ENCODE measurements at places on chromosomes 11 and 22.
A peak's percentile ranks its signal among the peaks of the same experiment; 100 is the strongest.

DNA sequence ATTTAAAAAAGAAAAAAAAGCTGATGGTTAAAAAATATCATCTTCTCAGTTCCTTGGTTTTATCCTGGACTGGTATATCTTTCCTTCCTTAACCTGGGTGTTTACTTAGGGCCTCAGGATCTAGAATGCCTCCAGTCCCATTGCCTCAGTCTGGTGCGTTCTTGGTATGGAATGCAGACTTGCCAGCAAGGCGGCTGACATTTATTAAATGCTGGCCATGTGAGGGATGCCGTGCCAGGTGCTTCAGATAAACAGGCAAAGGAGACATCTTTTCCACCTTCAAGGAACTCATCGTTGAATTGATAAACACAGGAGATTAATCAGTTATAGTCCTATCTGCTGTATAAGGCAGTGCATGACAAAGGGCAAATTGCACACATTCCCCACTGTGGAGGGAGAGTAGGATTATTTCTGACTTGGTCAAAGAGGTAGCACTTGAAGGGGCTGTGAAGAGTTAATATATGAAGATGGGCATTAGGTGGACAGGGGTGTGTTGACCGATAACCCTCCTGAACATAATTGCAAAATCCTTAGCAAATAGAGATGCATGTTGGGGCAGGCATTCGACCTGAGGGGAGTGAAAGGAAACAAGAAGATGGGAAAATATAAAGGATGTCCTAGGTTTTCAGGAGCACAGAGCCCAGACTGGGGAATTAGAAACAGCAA is 54.4 kb downstream of the ALX4 start:
- no peak for DNase-seq

DNA sequence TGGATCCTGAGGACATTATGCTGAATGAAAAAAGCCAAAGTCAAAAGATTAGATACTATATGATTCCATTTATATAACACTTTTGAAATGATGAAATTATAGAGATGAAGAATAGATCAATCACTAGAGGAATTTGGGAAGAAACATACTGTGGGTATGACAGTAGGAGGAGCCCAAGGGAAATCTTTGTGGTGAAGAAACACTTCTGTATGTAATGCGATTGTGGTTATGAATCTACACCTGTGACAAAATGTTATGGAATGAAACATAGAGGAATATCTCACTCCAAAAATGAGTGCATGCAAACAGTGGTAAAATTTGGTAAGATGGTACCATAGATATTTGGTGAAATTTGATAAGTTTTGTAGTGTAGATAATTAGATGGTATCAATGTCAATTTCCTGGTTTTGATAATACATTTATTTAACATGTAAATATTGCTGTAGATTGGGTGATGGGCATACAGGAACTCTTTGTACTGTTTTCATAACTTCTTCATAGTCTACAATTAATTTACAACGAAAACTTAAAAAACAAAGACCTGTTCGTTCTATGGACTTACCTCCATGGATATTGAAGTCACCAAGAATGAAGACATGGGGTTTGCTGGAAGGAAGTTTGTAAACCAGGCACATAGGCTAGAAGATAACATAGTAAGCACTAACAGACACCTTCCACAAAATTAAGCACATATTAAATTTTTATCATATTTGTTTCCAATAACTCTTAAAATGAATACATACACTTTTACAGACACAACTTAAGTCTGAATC is 11.5 kb downstream of the MRGPRX1 start:
- no peak for DNase-seq

GRCh38 chr11:112369374-112369773 is 108.7 kb upstream of the PLET1 start:
- no peak for DNase-seq

DNA sequence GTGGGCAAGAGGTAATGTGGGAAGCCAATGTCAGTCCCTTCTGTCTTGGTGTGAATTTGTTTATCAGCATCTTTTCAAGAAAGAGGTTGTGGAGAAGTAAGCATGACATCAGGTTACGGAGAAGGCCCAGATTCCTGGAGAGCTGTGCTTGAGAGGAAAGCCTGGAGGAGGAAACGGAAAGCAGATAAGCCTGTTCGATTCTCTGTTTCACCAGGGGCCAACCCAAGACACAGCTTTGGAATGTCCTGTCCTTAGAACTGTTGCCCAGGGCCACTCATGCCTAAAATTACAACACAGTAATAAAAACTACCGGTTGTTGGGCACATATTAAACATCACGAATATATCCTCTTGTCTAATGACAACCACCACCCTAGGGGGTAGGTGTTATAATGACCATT is 148.5 kb downstream of the NAV2 start:
- no peak for DNase-seq

DNA sequence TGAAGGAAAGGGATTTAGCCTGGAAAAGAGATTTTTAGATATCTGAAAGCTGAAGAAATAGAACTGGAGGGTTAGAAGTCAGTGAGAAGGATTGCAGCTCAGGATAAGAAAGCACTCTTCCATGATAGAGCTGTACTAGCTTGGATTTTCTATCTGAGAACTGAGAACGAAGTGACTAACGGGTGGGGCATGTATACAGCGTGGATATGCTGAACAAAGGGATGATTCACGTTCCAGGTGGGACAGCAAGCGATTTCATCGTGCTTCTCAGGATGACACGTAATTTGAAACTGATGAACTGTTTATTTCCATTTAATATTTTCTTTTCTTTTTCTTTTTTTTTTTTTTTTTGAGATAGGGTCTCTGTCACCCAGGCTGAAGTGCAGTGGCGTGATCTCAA is 53.0 kb downstream of the GRAMD1B start:
- no peak for DNase-seq

DNA sequence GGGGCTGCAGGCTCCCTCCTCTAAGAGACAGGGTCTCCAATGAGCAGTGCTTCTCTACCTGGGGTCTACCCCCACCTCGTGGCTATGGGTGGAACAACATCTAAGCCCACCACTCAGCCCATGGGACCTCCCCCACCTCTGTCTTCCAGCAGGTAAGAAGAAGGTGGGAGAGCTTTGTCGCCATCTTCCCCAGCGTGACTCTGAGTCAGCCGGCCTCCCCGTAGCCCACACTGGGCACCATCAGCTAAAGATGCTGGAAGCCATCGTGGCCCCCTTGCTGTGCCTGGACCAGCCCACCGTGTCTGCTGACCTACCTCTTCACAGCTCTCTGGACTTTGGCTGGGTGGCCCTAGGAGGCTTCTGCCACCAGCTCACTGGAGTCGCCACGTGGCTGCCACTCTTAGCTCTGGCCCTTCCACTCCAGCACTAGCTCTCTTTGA is 944 bp downstream of the C11orf86 start:
- peak; percentile 48 for DNase-seq

- DNase-seq = no peak
Observed at GRCh38 chr11:6110011-6110410, 2.5 kb downstream of the OR56B4 start.

GRCh38 chr11:9203691-9204311 is 61.3 kb downstream of the DENND5A start:
- DNase-seq = no peak

DNA sequence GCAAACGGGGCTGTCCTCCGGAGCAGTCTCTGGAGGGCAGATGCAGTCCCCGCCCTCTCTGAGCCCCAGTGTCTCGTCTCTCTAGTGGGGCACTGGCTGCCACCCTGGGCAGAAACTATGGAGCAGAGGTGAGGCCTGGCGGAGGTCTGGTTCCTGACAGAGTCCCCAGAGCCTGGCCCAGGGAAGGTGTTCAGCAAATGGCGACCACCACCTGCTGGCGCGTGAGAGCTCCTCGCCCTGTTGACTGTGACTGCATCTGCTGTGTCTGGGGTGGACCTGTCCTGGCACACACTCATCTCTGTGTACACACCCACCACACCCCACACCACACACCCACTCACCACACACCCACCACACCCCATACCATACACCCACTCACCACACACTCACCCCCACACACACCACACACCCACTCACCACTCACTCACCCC is 18.3 kb upstream of the TTLL12 start:
- no peak for DNase-seq

- DNase-seq = no peak
Observed at GRCh38 chr22:46085828-46086576, 64.3 kb upstream of the PPARA start.

DNA sequence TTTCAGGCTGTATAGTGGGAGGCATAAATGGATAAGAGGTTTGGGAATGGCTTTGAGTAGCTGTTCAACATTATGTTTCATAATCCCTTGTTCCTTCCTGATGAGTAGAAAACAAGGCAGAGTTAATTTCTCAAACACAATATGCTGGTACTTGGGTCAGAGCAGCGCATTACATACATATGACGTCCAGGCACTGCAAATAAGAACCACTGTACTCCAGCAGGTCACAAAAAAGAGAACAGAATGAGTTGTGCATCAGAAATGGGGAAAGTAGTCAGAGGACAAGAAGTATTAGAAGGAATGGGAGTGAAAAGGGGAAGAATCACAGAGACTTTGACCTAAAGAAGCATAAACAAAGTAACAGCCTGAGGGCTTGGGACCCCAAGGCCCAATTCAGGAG is 44.0 kb upstream of the RDX start:
- no peak for DNase-seq

DNA sequence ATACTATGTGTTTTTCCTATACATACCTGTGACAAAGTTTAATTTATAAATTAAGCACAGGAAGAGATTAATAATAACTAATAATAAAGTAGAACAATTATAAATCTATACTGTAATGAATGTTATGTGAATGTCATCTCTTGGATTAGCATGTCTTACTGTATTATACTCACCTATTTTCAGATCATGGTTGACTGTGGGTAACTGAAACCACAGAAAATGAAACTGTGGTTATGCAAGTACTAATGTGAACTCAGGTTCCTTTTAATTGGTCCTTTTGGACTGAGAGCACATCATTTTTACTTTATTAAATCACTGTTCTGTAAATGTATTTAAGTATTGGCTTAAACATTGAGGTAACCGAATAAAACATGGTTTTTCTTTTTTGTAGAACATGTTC is 108.8 kb downstream of the PPP6R3 start:
- DNase-seq = no peak

DNA sequence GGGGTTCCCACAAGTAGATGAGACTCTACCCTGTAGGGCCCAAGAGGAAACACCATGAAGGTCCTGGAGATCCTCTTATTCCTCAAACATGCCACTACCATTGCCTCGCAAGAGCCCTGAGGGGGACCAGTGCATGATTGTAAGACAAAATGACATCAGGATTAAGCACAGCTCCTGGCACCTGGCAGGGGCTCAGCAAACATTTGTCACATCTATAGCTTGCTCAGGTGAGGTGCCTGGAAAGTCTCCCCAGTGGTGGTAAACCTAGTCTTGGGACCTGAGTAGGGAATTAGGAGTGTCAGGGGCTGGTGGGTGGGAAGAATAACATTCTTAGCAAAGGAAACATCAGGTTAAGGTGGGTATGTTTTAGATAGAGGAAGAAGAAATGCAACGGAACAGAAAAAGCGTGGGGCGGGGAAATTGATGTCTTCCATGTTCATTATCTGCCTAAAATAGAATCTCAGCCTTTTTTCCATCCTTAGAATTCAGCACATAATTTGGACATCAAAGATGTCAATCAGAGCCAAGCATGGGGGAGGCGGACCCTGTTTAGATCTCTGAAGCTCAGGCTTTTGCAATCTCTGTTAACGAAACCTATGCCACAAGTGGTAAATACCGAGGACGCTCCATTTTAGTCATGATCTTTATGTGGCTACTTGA is 924 bp downstream of the YPEL1 start:
- no peak for DNase-seq

DNA sequence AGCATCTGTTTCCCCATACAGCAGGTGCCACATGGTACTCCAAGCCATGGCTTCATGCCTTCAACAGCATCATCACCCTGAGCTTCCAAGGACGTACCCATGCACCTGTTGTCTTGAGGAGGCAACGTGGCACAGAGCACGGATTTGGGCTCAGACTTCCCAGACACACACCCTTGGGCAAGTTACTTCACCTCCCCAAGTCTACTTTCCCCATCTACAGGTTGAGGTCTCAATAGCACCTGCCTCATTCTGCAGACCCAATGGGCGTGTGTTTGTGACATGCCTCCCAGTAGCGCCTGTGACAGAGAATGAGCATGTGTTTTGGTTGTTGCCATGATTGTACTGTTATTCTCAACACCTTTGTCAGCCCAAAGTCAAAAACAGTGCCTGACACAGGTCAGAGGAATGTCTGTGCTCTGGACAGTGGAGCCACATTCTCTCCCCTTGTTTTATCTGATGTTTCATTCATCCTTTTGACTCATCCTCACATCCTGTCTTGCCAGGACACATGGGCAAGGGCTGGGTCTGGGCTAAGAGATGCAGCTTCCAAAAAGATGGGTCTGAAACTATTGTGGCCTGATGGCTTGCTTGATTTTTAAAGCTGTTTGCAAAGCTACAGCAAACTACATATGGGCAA is 53.4 kb upstream of the CCND1 start:
- no peak for DNase-seq

DNA sequence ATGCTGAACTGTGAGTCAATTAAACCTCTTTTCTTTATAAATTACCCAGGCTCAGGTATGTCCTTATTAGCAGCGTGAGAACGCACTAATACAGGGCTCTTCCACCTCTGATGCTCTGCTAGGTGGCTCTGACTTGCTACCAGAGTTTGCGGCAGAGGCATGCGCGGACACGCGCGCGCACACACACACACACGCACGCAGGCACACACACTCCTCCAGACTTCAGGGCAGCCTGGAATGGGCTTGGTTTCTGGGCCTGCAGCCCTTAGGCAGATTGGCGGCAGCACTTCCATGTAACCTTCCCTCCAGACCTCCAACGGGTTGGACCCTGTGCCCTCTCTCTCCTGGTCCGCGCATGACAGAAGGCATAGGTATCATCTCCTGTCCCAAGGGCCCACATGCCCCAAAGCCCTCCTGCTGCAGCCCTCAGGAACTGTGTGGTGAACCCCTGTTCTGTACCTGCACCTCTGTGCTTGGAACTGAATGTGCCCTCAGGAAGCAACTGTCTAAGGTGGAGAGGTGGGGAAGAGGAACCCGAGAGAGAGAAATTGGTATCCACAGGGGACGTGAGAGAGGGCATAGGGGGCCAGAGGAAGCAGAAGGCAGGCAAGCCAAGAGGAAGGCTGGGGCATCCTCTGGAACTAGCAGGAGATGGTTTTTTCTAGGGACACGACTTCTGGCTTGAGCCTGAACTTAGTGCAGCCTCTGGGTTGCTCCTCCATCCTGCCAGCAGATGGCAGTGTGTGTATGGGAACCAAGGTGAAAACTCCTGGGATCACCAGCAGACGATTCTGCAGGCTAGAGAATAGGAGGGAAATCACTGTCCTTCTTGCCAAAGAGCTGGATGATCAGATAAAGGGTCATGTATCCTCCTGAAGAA is 23.4 kb upstream of the RIC3 start:
- DNase-seq = peak; percentile 66

GRCh38 chr11:125950696-125951651 is 5.1 kb downstream of the VSIG10L2 start:
- no peak for DNase-seq

- no peak for DNase-seq
Observed at GRCh38 chr22:48234011-48234410, 1471.6 kb downstream of the TBC1D22A start.
